T-helper 17 cell (primary cell): ENCODE measurements at places on chromosomes 7 and 10. TPM values are rescaled to one million over a fixed set of nuclear protein-coding genes. Genes with fewer than 3 reads are reported as not detected.

The ETV1 gene
- 0.55 TPM for total RNA-seq

The ATP6V1F gene
- total RNA-seq = 68.7 TPM

- H3K27ac ChIP-seq = peak overlapping the region; percentile 96
- H3K4me3 ChIP-seq = peak overlapping the region; percentile 95
- H3K36me3 ChIP-seq = no peaks in the 10 kb centered on the region
- H3K4me1 ChIP-seq = peaks cover 24% of the 10 kb centered on the region
Observed at GRCh38 chr10:133274751-133275683, 1.7 kb downstream of the ADAM8 start.

The SLC16A12 gene
- not detected for total RNA-seq

GRCh38 chr7:138144958-138145357, 68.7 kb downstream of the AKR1D1 start:
- H3K36me3 ChIP-seq = peaks cover 3% of the 10 kb centered on the region
- H3K27me3 ChIP-seq = peaks cover 26% of the 10 kb centered on the region
- H3K4me3 ChIP-seq = no peak overlapping the region
- DNase-seq = no peak
- H3K4me1 ChIP-seq = peaks cover 4% of the 10 kb centered on the region
- H3K27ac ChIP-seq = no peak overlapping the region

DNA sequence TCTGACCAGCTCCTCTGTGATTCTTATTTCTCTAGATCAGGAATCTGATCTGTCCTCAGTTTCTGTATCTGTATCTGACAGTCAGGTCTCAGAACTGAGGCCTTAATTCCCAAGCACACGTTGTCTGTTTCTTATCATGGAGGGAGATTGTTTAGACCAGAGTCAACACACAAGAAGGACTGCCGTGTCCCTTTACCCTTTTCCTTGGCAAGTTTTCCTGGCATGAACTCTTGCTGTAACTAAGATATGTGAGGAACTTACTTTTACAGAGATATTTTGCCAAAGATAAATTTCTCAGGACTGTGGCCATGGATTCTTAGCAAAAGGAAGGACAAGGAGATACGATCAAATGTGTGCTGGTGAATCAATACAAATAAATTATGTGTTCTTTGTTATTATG, 181.0 kb downstream of the SORCS3 start:
- H3K27ac ChIP-seq = no peak overlapping the region
- no peak for DNase-seq
- no peak overlapping the region for H3K4me3 ChIP-seq
- H3K36me3 ChIP-seq = no peaks in the 10 kb centered on the region
- H3K4me1 ChIP-seq = no peaks in the 10 kb centered on the region

- H3K4me1 ChIP-seq = peaks cover 13% of the 10 kb centered on the region
- H3K27ac ChIP-seq = no peak overlapping the region
- no peaks in the 10 kb centered on the region for H3K36me3 ChIP-seq
- DNase-seq = no peak
Observed at GRCh38 chr10:84308021-84308420, 20.4 kb upstream of the CCSER2 start.

The MEIG1 gene
- not detected for total RNA-seq

DNA sequence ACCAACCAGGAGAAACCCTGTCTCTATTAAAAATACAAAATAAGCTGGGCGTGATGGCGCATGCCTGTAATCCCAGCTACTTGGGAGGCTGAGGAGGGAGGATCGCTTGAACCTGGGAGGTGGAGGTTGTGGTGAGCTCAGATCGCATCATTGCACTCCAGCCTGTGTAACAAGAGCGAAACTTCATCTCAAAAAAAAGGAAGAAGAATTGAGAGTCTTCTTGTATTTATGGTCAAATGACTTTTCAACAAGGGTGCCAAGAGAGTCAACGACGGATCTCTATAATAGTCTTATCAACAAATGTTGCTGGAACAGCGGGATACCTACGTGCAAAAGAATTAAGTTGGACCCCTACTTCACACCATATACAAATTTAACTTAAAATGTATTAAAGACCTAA, 21.6 kb upstream of the JAZF1 start:
- H3K4me3 ChIP-seq = no peak overlapping the region
- no peak for DNase-seq
- peaks cover 6% of the 10 kb centered on the region for H3K36me3 ChIP-seq
- no peak overlapping the region for H3K27ac ChIP-seq
- no peaks in the 10 kb centered on the region for H3K4me1 ChIP-seq

DNA sequence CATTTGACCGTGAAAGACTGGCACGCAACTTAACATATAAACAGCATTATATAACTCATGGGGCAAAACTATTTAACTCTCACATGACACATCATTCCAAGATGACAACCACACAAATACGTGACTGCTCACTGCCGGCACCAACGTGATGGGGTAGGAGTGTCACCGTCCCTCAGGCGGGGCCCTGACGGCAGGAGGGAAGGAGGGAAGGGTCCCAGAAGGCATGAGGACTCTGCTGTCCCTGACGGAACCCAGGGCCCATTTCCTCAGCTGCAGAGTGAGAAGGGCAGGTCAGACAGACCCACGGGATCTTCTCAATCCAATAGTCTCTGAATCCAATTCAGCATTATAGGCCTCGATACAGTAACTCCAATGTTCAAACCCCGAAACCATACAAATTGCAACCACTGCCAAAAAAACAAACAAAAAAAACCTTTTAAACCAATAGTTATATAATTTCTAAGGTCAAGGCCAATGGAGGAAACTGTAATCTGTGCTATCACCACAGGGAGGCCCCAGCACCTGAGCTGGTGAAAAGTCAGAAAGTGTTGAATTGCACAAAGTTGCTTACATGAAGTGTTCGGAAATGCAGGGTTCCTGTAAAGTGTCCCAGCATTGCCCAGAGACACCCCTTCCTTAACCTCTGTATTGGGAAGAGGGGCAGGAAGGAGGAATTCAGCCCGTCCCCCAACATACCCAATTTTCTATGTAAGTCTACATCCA, 137.4 kb downstream of the TNS3 start:
- DNase-seq = no peak
- H3K4me1 ChIP-seq = peaks cover 3% of the 10 kb centered on the region
- no peak overlapping the region for H3K27ac ChIP-seq
- H3K36me3 ChIP-seq = no peaks in the 10 kb centered on the region

DNA sequence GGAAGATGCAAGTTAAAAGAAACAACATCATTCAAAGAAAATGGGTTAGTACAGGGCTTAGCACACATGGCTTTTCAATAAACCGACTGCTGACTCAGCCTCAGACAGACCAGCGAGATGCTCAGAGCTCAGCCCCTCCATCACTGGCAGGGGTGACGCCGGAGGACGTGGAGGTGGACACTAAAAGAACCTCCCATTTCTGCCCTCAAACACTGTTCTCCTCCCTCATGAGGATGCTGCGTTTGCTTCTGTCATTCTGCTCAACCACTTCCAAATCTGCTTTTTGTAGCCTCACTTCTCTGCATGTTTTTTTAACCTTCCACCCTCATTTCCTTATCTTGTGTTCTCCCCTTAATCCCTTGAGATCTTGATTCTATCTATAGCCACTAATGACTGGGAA, 15.3 kb downstream of the DENND11 start:
- H3K27ac ChIP-seq = peak overlapping the region; percentile 45
- no peaks in the 10 kb centered on the region for H3K27me3 ChIP-seq
- H3K4me3 ChIP-seq = no peak overlapping the region
- no peak for DNase-seq
- H3K36me3 ChIP-seq = peaks cover 18% of the 10 kb centered on the region
